ENCODE measurements at places on chromosomes 5 and 9.

- DNase-seq = no peak
Measured at GRCh38 chr9:89958086-89958485, 353.3 kb downstream of the GADD45G start.

GRCh38 chr5:57174128-57174889, 450 bp downstream of the GPBP1 start:
- DNase-seq = peak; percentile 36

GRCh38 chr5:14749579-14750101, 85.1 kb downstream of the OTULIN start:
- DNase-seq = no peak

GRCh38 chr9:33750307-33750838, 45.0 kb upstream of the PRSS3 start:
- no peak for DNase-seq

- no peak for DNase-seq
Measured at GRCh38 chr9:16136961-16137360, 584.1 kb downstream of the CCDC171 start.

DNA sequence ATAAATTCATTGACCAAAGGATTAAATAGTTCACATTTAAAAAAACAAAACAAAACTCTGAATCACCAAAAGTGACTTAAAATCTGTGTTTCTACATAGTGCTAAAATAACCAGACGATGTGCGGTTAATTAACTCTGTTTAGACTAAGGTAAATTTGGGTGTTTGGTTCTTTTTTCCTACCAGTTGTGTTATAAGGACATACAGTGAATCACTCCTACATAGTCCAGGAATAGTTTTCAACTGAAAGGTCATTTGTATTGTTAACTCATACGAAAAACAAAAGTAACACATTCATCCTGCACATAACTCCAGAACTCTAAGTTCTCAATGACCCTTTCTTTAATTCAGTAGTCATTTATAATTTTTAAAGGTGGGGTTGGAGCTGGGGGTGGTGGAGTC, 203.7 kb downstream of the GLIS3 start:
- DNase-seq = no peak

DNA sequence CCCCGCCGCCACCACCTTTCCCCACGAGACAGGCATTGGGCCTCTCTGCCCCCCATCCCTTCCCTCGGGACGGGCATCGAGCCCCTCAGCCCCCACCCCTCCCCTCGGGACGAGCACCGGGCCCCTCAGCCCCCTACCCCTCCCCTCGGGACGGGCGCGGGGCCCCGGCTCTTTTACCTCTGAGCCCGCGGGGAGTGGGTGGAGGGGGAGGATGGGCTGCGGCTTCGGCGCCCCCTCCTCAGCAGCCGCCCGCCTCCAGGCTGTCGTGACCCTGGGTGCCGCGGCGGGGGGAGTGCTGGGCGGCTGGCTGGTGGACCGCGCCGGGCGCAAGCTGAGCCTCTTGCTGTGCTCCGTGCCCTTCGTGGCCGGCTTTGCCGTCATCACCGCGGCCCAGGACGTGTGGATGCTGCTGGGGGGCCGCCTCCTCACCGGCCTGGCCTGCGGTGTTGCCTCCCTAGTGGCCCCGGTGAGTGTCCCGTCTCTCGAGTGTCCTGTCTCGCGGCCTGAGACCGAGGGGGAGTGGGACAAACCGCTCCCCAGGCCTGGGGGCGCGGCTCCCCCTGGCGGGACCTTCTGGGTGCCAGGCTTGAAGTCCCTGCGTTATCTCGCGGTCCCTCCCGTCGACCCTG, 791 bp downstream of the SLC2A8 start:
- DNase-seq = peak; percentile 25

- DNase-seq = no peak
Measured at GRCh38 chr5:41903382-41903891, 707 bp upstream of the RIMOC1 start.

- DNase-seq = no peak
Measured at GRCh38 chr9:105864248-105864898, 170.0 kb downstream of the TMEM38B start.

- DNase-seq = no peak
Measured at GRCh38 chr9:98726735-98727134, 18.0 kb upstream of the GABBR2 start.

DNA sequence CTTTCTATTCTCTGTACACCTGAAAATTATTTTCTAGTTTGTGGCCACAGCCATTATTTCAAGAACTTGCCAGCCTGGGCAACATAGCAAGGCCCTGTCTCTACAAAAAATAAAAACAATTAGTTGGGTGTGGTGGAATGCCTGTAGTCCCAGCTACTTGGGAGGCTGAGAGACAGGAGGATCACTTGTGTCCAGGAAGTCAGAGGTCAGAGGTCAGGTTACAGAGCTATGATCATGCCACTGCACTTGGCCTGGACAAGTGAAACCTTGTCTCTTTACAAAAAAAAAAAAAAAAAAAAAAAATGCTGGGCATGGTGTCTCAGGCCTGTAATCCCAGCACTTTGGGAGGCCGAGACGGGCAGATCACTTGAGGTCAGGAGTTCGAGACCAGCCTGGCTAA, 58.3 kb downstream of the HMGCR start:
- no peak for DNase-seq

GRCh38 chr9:849431-849830, 7.9 kb downstream of the DMRT1 start:
- DNase-seq = no peak

DNA sequence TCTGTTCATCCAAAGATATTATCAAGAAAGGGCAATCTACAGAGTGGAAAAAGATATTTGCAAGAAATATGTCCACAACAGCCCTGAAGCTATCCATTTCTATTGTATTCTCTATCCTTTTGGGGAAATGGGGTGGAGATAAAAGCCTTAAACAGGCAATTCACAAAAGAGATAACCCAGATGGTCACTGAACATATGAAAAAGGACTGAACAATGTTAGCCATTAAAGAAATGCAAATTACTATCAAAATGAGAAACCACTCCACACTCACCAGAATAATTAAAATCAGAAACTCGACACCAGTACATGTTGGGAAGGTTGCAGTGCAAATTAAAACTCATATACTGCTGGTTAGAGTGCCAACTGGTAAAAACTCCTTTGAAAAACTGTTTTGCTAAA, 955.2 kb upstream of the DMAC1 start:
- no peak for DNase-seq

- DNase-seq = peak; percentile 86
Measured at GRCh38 chr9:36136272-36136893, at the start of gene GLIPR2. Gene GLIPR2 (plus strand): TSS chr9:36136733. CDS start chr9:36136779, 46 bp downstream.

- no peak for DNase-seq
Measured at GRCh38 chr9:81588148-81588871, 101.0 kb downstream of the TLE1 start.

GRCh38 chr5:142900927-142901326, 130.8 kb downstream of the ARHGAP26 start:
- DNase-seq = no peak

- no peak for DNase-seq
Measured at GRCh38 chr9:128169492-128169891, 9.4 kb downstream of the BBLN start.

- peak; percentile 13 for DNase-seq
Measured at GRCh38 chr9:128203707-128204551, 750 bp downstream of the DNM1 start.

DNA sequence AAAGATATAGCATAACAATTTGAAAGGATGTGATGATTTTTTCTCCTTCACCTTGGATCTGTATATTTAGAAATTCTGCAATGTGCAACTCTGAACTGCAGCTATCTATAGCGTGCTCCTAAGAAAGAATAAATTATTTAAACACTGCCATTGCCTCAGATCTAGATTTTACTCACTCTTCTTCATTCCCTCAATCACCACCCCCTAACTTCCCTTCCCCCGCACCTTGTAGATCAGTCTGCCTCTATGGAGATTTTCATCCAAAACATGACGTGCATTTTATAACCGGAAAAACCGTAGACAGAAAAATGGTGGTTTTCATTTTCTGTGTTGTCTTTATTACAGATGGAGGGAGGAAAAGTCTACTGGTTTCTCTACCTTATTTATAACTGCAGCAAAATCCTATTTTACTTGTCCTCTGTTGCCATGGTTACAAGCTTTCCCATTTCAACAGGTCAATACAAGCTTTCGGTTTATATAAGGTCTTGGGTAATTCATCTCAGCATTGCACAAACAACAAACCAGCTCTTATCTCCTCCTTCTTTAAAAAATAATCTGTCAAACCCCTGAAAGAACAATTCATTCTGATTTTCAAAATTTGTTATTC, 480.0 kb downstream of the TAF11L14 start:
- DNase-seq = no peak

- DNase-seq = no peak
Measured at GRCh38 chr5:102523541-102524175, 24.9 kb upstream of the SLCO6A1 start.

- no peak for DNase-seq
Measured at GRCh38 chr5:149680810-149681221, 49.3 kb upstream of the PPARGC1B start.

DNA sequence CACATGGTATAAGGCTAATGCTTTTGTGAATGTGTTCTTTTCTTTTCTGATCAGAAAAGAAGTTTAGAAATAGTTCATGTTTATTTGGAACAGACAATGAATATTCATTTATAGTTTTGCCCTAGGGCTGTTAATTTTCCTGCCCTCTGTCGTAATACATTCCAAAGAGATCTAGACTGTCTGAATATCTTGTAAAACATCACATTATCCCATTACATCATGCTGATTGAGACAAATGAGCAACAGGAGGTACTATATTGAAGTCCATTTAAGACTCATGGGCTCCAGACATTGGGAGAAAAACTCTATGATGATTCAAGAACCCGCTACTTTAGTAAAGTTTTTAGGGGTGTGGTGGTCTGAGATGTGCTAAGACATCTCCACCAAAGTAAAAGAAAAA, 121.2 kb upstream of the MAP1B start:
- DNase-seq = no peak

DNA sequence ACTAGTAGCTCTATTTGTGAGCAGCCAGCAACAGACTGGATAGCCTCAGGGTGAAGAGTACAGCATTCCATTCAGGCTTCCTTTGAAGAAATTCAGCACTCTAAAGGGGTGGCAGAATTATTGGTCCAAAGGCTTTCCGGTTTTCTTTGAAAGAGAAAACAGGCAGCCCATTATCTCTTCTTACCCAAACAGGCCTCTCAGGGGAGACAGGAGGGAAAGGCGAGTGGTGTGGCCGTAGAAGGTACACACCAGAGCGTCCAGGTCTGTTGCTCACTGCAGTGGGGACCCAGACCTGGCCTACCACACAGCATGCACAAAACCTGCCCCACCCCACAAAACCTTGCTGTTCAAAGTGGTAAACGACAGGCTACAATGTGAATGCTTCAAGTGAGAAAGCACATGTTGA, 83.3 kb downstream of the ZNF608 start:
- no peak for DNase-seq

- no peak for DNase-seq
Measured at GRCh38 chr5:67350185-67350584, 153.6 kb upstream of the CD180 start.

DNA sequence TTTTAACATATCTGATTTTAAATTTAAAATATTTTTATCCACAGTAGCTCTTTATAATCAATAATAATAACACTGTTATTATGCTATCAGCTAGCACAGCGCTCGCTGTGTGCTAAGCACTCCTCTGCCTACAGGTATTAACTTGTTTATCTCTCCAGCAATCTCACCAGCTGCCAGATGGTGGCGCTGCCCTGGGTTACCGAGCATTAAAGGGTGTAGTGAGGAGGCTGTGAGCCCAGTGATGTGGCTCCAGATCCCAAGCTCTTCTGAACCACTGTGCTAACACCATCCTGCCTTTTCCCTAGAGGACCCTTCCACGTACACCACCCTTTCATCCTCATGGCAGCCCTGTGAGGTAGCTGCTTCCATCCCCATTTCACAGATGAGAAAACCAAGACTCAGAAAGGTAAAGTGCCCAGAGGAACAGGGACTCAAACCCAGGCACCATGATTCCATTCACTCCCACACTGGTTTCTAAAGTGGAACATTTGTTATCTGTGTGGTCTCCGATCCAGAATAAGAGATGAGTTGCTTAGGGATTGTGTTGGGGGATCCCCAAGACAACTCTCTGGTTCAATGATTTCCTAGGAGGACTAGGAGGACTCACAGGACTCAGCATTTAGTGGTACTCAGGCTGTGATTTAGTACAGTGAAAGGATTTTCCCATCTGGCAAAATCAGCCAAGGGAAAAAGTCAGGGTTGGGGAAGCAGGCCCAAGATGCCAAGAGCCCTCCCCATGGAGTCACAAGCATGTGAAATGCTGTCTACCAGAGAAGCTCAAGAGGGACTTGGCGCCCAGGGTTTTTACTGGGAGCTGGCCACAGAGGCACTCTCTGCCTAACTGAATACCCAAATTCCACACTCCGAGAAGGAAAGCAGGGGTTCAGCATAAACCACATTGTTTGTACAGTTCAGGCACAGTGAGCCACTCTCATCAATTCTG, 7.0 kb downstream of the IGFBPL1 start:
- peak; percentile 17 for DNase-seq

DNA sequence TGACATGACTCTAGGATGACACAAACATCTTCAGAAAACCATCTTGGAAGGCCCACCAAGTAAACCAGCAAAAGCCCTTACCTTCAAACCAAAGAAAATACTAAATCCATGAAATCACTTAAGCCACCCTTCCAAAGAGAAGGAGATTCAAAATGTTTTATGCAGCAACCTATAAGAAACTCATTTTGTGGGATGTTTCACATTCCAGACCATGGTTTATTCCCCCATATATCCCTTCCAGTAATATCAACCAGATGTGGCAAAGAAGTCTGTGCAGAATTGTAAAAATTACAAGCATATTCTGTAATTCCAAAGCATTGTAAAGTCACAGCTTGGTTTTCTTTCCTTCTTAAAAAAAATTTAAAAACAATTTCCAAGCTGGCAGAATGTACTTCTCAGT, 117.4 kb downstream of the SLIT3 start:
- DNase-seq = no peak

- DNase-seq = no peak
Measured at GRCh38 chr9:107644733-107645463, 155.3 kb upstream of the KLF4 start.

GRCh38 chr9:93417538-93417937, 33.9 kb upstream of the FAM120A start:
- DNase-seq = no peak

DNA sequence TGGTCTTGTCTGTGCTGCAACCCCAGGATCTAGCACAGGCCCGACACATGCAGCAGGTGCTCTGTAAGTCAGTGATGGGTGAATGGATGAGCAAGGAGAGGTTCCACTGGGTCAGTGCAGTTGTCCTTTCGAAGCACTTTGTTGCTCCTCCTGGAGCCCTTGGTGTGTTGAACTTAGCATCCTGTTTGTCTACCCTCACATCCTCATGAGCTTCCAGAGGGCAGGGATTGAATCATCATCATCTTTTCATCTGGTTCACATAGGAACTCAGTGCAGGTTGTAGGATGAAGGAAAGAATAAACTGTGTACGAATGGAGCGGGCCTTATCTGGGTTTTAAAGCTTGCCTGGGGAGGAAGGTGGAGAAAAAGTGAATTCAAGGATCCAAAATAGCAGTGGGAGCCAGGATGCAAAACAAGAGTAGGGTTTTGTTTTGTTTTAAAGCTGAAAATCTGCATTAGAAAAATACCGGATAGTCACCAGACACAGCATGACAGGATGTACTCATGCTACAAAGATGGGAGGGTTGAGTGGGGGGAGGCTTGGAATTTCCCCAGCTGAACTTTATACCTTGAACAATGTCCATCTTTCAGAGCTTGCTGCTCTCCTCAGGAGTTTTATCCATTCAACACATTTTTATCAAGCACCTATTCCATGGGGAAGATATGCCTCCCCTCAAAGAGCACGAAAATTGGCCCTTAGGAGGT, 55.8 kb downstream of the PTTG1 start:
- no peak for DNase-seq

- no peak for DNase-seq
Measured at GRCh38 chr9:108835831-108836230, 20.0 kb downstream of the ACTL7B start.

Measured in T-helper 2 cell treated with Interferon-gamma antibody and Interleukin-4, amounts not matched to agents 5 μg/mL and 100 μg/mL, for 36 hours (primary cell).